Stimulated activated CD8-positive, alpha-beta memory T cell treated with anti-CD3 and anti-CD28 coated beads, Interleukin-15, amount 100 ng/mL, for 4 hours (primary cell): ENCODE measurements at places on chromosomes 11 and 22.

- DNase-seq = no peak
These were observed 4.3 kb upstream of the CCND1 start for GRCh38 chr11:69636512-69637197.

DNA sequence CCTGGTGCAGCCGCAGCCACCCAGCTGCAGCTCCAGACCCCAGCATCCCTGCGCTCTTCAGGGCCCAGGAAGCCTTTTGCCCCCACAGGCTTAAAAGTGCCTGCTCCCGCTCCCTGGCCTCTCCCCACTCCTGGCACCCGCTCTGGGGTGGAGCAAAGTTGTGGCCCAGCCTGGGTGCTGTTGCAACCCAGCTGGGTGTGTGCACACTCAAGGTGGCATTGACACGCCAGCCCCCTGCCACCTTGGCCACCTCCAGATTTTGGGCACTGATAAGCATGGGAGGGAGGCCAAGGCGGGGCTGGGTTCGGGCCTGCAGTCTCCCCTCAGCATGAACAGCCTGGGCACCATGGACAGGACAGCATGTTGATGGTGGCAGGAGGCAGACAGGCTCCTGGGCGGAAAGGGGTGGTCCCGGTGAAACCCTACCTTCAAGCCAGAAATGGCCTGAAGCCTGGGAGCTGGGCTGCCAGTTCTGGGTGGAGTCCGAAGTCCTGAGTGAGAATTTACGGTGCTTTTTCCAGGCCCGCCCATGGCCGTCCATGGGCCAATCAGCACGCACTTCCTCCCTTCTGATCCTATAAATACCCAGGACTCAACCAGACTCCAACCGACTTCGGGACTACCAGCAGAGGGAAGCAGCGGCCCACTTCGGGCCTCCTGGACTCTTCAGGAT, 23.6 kb upstream of the RNASEH2C start:
- DNase-seq = no peak

DNA sequence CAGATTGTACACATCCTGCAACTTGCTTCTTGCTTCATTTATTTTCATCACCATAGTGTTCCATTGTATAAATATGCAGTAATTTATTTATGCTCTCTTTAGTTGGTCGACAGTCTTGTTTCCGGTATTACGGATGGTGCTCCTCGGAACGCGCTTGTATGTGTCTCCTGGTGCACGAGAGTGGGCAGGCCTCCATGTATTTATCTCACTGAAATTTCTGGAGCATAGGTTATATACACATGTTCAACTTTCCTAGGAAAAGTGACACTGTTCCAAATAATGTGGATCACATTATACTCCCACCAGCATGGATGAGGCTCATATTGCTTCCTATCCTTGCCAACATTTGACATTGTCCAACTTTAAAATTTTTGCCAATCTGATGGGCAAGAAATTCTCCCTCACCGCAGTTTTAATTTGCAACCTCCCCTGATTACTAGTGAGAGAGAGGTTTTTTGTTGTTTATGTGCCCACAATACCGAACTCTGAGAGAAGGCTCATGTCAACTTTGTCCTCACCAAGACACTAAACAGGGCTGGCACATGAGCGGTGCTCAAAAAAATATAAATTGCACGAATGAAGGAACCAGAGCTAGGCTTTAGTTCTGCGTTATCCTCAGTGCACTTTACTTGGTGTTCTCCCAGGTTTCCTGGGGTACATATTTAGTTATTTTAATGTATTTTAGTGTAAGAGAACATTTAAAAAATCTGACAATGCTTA, 3.8 kb downstream of the CSNK2A3 start:
- DNase-seq = no peak

DNA sequence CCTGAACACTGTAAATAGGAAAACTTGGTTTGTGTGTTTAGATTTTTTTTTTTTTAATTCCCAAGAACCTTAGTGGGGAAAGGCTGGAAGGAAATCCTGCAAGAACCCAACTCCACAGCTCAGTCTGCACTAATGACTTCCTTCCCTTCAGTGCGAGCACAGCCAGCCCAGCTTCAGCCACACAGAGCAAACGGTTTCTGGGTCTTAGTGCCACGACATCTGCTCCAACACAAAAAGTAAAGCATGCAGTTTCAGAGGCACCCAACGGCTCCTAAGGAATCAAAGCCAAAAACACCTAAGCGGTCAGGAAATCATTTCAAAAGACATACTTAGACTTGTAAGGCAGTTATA, 236.1 kb downstream of the TTC28 start:
- no peak for DNase-seq

GRCh38 chr11:32436751-32437494, 1.6 kb upstream of the WT1 start:
- no peak for DNase-seq

- DNase-seq = no peak
These were observed 35.6 kb upstream of the TH start for GRCh38 chr11:2207212-2207611.

DNA sequence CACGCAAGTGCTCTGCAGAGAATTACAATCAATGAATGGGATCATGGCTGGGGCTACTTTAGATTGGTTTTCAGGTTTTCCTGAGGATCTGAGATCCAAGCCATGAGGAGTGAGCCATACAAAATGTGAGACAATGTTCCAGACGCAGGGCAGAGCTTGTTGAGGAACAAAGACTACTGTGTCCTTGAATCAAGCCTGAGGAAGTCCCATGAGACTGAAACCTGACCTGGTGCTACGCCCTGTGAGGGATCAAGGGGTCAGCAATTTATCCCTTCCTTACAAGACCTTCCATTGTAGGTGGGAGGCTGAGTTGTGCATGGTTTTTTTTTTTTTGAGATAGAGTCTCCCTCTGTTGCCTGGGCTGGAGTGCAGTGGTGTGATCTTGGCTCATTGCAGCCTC, 2.1 kb downstream of the INCENP start:
- no peak for DNase-seq

DNA sequence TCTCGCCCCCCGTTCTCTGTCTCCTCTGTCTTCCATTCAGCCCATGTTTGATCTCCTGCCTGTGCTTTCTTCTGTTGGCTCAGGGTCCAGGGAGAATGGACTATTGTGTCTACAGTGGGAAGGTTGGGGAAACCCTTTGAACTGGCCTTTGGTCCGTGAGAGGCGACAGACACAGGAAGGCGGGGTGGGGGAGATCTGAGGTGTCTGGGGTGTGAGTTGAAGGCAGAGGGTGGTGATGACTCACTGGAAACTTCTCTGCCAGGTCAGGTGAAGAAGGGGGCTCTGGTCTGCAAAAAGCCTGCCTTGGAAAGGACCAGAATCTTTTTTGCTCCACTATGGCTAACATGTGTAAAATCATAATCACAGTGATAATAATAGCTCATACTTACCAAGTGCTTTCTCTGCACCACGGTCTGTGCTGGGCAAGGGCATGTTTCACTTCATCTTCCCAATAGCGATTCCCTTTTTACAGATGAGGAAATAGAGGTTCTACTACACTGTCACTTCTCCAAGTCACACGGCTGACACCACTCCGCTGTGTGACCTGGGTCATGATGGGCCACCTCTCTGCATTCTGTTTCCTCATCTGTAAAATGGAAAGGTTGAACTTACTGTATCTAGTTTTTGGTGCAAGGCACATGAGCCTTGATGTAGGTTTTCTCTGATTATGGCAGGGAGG, 99.8 kb upstream of the ALX4 start:
- DNase-seq = no peak

GRCh38 chr11:28631148-28631547, 523.0 kb downstream of the METTL15 start:
- no peak for DNase-seq

DNA sequence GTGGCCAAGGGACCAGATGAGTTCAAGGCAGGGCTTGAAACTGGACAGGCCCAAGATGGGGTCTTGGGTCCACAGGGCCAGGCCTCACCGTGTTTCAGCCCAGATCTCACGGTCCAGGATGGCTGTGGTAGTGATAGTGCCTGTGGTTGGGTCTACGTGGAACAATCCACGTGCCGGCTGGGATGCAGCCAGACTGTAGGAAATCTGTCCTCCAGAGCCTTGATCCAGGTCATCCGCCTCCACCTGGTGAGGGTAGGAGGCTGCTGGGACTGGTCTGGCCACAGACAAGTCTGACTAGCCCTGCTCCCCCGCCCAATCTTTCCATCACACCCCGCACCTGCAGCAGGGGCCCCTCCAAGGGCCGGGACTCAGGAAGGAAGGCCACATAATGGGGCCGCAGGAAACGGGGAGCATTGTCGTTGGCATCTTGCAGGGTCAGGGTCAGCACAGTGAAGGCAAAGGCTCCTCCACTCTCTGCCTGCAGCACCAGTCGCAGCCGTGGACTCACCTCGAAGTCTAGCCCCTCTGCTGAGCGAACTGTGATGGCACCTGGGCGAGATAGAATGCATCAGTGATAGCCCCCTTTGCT, 6.7 kb upstream of the TPP1 start:
- no peak for DNase-seq

DNA sequence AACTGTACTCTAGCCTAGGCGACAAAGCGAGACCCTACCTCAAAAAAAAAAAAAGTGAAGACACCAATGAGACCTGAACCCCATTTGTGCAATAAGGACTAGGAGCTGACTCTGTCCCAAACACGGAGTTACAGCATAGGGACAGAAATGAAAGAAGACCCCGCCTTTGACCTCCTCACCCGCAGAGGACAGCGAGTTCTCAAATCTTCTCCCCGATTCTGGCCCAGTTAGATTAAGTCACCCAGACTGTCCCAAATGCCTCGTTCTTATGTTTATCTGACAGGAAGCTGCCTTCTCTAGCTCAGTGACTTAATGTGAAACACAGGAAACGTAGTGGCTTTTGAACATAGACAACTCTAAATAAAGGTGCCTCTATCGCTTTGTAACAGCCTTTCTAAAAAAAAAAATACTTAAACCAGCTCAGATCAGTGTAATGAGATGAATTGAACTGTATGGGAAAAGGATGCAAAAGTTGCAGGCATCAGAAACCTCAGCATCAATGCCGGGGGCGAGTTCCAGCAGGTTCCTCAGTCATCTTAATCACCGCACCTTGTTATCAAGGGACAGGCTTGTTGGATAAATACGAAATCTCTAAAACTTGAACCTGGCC, 10.6 kb downstream of the MYH9 start:
- no peak for DNase-seq

DNA sequence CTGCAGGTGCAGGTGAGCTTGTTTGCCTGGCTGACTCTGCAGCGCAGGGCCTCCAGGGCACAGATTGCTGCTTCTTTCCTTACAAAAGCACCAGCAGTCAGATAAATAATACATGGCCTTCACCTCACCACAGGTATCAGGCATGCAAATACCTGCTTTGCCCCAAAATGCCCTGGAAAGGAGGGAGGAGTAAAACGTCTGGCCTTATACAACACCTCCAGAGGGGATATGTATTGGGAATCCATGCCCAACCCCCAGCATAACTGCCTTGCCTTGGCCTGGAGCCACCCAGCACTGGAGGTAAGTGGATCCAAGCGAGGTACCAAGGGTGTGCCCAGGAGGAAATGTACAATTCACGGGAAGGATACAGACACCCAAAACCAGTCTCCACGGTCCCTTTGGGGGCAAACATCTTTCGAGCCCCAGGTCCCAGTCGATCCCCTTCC, 860 bp downstream of the TMEM184B start:
- DNase-seq = no peak

GRCh38 chr11:37613031-37613430, 1015.0 kb upstream of the RAG2 start:
- DNase-seq = no peak
